ENCODE measurements at places on chromosomes 13 and 19.

DNA sequence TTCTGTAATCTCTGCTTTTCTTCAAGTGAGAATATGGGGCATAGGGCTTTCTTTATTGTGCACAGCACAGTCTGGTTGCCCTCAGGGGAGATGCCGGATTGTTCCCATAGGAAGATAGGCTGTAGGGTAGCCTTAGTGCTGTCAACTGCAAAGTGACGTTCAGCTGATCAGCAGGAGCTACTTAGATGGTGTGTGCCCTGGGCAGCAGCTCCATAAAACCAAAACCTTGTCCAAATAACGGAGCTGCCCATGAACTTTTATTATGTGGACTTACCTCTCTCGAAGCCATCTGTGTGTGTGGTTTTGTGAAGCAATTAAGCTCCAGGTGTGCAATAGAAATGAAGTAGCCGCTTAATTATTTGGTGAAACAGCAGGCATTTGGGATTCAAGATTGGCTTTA is 120.0 kb upstream of the RNF113B start:
- no peak for DNase-seq

DNA sequence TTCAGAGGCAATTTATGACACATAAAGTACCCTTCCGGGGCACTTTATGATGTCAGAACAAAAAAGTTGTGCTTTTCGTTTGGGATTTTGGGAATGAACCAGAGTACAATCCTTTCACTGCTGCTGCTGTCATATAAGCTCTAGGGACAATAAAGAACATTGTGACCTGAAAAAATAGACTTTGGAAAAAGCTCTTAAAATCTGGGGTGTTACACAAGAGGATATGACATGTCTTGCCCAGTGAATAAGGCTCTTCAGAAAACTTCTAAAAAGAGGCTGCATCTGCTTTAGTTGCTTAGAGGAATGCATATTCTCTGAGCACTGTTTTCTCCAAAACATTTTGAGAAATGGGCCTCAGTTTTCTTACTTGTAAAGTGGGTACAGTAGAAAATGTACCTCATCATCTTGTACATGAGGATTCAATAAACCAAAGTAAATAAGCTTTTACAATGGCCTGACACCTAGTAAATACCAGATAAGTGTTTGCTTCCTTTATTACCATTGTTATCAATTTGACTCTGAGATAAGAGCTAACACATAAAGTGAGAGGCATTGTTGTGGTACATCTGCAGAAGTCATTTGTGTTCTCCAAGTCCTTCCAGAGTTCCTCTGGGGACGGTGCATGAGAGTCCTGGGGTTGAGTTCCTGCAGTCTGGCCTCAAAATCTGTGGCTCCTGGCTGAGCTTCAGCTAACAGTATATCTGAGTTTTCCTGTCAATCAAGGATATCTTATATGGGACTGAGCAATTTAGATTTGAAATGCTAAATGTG is 67.4 kb upstream of the EDNRB start:
- no peak for DNase-seq

- no peak for DNase-seq
Observed at GRCh38 chr13:95033890-95034289, 267.4 kb downstream of the ABCC4 start.

GRCh38 chr19:14271840-14272239 is 65.9 kb upstream of the ADGRL1 start:
- DNase-seq, result no peak

DNA sequence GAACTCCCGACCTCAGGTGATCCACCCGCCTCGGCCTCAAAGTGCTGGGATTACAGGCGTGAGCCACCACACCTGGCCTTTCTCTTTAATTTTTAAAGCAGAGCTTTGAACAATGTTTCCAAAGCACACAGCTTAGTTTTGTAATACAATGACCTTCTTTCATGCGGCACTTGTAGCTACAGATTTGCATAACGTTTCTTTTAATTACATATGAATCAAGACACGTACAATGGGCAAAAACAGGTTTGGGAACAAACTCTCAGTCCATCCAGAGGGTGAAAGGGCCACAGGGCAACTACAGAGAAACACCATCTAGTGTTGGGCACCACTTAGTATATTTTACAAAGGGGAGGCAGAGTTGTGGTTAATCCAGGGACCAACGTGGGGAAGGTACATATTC is 19.0 kb upstream of the S1PR4 start:
- DNase-seq, result no peak

GRCh38 chr13:29422015-29422414 is 173.5 kb downstream of the SLC7A1 start:
- no peak for DNase-seq

DNA sequence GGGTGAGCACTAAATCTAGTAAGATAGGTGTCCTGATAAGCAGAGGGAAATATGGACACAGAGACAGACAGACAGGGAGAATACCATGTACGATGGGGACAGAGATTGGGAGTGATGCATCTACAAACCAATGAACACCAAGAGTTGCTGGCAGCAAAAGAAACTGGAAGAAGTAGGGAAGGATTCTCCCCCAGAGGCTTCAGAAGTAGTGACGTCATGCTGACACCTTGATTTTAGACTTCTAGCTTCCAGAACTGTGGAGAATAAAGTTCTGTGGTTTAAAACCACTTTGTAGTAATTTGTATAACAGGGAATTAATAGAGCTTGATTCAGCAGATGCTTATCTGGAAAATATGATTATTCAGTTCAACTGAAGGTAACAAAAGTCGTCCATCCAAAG is 66.1 kb downstream of the SLC10A2 start:
- DNase-seq, result no peak

DNA sequence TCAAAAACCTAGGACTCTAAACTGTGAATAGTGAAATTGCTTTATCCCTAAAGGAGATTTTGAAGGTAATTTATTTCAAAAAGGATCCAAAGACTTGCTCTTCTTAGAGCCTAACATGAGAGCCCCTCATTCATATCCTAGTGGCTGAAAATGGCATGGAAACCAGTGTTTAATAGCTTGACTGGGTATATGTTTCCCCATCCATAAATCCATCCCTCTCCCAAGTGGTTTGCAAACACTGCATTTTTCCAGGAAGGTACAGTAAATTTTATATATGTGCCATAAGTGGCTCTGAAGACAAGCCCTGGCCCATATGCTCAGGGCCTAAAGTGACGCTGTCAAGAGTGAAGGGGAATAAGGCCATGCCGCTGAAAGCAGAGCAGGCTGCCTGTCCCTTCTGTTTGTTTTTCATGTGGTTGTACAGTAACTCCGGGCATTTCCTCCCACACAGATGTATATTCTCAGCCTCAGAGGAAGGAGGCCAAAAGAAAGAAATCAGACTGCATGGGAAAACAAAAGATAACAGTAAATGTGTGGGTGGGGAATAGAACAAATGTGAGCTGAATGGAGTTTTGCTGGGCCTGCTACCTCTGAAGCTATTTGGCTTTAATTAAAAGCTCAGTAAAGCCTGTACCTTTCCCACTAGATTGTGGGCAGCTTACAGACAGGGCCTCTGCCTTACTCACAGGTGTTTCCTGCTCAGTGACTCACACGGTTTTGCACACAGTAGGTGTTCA is 181.9 kb downstream of the PCDH9 start:
- no peak for DNase-seq

DNA sequence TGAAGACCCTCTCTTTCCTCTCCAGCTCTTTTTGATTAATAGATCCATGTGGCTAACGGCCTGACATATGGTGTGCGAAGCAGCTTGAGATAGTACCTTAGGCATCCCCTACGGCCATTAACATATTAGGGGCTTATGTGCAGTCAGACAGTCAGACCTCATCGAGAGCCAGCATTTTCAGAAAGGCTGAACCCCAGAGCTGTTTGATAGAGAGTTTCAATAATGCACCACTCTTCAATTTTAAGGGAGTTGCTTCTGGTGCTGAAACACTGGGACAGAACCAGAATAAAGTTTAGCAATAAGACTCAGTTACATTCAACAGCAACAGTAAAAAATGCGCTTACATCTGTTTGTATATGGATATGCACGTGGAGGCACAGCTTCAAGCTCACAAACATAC is 10.8 kb downstream of the POU4F1 start:
- no peak for DNase-seq

- no peak for DNase-seq
Observed at GRCh38 chr19:42038666-42039065, 31.3 kb downstream of the GRIK5 start.

All from anterior cingulate cortex (tissue), 58 donors.